ENCODE measurements at places on chromosomes 11 and 22. TPM values are rescaled to one million over a fixed set of nuclear protein-coding genes. Genes with fewer than 3 reads are reported as not detected.

OR9I1 gene
- total RNA-seq = not detected

TRIM49 gene
- not detected for total RNA-seq

BIRC3 gene
- total RNA-seq = 0.06 TPM

ALKBH3 gene
- total RNA-seq = 31.0 TPM

GRCh38 chr22:29541845-29542244 is 11.7 kb downstream of the THOC5 start:
- DNase-seq = no peak
- H3K36me3 ChIP-seq = peaks cover 59% of the 10 kb centered on the region
- no peaks in the 10 kb centered on the region for H3K4me1 ChIP-seq
- no peak overlapping the region for H3K4me3 ChIP-seq

DNA sequence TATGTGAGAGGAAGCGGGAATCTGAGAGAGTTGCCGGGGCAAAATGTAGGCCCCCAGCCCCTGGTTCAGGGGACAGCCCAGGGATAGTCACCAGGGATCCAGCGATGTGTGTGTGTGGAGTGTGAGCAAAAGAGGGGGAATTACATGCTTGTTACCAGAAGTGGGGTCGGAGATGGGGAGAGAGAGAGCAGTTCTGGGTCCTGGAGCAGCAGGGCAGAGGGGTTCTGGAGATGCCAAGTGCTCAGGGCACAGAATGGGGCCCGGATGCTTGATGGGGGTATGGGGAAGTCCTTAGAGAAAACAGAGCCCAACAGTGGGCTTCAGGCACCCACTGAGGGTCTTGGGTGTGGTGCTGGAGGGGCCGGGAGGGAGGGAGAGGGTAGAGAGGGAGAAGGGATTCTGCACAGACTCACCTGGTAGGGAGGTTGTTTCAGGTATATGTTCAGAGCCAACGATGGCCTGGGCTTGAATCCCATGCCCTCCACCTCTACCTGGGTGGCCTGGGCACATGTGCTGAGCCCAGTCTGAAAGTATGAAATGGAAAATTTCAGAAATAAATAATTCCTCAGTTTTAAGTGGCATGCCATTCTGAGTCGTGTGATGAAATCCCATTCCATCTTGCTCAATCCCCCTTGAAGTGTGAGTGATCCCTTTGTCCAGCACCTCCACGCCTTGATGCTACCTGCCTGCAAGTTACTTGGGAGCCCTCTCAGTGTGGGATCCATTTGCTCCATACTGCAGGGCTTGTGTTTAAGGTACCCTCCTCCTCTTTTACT is 12.4 kb downstream of the SMIM38 start:
- H3K4me3 ChIP-seq = no peak overlapping the region
- H3K27me3 ChIP-seq = no peaks in the 10 kb centered on the region
- DNase-seq = peak; percentile 34
- no peaks in the 10 kb centered on the region for H3K36me3 ChIP-seq
- H3K4me1 ChIP-seq = peaks cover 5% of the 10 kb centered on the region

DNA sequence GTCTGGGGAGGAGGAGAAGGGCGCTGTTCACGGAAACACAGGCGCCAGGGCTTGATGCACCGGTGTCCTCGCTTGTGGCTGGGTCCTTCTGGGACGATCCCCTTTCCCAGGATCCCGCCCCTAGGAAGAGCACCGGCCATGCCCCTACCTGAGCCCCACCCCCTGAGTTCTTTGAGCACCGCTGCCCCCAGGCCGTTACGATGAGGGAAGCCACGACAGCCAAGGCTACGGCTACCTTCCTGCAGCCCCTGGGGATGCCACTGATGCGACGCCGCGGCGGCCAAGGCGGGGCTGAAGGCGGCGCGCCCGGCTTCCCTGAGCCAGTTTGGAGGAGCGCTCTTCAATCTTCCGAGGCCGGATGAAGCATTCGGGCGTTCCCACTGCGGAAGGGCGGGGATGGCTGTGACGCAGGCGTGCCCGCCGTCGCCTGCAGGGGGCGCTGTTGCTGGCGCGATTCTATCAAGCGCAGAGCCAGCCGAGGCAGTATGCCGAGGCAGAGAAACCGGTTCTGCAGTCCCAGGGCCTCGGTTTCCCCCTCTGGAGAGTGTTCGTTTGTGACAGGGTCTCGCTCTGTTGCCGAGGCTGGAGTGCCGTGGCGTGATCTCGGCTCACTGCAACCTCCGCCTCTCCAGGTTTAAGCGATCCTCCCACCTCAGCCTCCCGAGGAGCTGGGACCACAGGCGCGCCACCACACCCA is 9.7 kb upstream of the NEFH start:
- peak; percentile 70 for DNase-seq
- H3K36me3 ChIP-seq = no peaks in the 10 kb centered on the region
- H3K27ac ChIP-seq = no peak overlapping the region
- H3K4me3 ChIP-seq = peak overlapping the region; percentile 14
- H3K4me1 ChIP-seq = no peaks in the 10 kb centered on the region

DNA sequence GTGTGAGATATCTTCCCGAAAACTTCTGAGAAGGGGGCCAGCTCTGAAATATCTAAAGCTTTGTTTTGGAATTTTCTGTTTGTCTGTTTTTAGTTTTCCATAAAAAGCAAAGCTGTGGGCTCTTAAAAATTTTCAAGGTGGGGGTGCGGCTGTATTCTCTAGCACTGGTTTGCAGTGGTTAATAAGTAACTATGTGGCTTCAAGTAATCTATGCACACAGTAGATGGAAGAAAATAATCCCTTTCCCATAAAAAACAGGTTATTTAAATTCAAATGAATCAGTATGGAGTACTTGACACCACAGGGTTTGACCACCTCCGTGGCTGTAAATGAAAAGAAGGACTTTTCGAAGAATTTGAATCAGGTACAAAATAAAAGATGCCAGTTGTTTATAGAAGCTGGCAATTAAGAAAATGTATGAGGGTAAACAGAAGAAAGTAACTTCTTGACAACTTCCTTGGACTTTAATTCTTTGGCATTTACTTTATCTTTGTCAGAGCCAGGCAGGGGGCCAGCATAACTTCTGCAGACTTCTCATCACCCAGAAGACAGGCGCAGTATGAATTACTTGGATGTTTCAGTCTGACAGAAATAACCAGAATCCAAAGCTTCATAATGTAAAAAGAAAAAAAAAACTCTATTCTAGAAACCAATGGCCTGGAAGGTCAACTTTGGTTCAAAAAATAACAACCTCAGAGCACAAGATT is 981.0 kb downstream of the DLG2 start:
- H3K27ac ChIP-seq = no peak overlapping the region
- no peak overlapping the region for H3K4me3 ChIP-seq
- DNase-seq = no peak
- H3K36me3 ChIP-seq = no peaks in the 10 kb centered on the region
- H3K4me1 ChIP-seq = no peaks in the 10 kb centered on the region

DNA sequence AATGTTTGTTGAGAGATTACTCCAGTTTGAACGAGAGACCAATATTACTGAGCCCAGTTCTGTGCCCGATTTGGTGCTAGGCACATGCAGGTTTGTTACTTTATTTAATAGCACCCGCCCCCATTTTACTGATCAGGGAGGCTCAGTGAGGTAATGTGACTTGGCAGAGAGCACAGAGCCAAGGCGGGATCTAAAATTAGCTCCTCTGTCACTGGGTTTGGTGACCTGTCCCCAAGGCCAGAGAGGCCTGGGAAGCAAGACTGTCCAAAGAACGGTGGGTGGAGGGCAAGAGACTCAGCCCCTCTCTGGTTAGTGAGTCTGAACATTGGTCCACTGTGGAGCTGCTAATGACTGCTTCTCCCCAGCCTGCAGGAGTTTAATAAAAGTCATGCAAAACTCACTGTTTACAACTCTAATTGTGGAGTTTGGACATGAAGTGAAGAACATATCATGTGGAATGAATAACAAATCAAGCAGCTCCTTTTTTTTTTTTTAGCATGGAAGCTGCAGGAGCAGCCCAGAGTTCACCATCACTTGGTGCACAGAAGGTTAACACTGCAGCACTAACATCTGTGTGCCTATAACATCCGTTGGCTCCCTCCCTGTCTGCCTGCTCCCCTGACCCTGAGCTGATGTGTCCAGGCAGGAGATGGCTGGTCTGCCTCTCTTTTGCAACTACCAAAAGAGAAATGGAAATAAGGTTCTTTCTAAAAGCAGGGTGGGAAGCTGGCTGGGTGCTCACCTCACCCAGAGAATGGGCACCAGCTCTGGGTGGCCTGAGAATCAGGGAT is 39.0 kb downstream of the CSNK2A3 start:
- peak; percentile 21 for DNase-seq
- peaks cover 3% of the 10 kb centered on the region for H3K4me1 ChIP-seq
- no peaks in the 10 kb centered on the region for H3K36me3 ChIP-seq
- H3K27me3 ChIP-seq = peaks cover 63% of the 10 kb centered on the region

- no peak overlapping the region for H3K27ac ChIP-seq
- DNase-seq = peak; percentile 52
- H3K4me1 ChIP-seq = no peaks in the 10 kb centered on the region
- no peak overlapping the region for H3K4me3 ChIP-seq
- no peaks in the 10 kb centered on the region for H3K36me3 ChIP-seq
These were observed 321.0 kb downstream of the NTM start for GRCh38 chr11:131691181-131692041.

GRCh38 chr11:17974246-17974645 is 38.6 kb downstream of the SERGEF start:
- H3K36me3 ChIP-seq = peaks cover 3% of the 10 kb centered on the region
- no peak for DNase-seq
- H3K4me1 ChIP-seq = no peaks in the 10 kb centered on the region
- H3K27ac ChIP-seq = no peak overlapping the region
- H3K4me3 ChIP-seq = no peak overlapping the region

GRCh38 chr11:46370253-46370652 is 11.2 kb upstream of the MDK start:
- no peaks in the 10 kb centered on the region for H3K36me3 ChIP-seq
- no peak overlapping the region for H3K4me3 ChIP-seq

DNA sequence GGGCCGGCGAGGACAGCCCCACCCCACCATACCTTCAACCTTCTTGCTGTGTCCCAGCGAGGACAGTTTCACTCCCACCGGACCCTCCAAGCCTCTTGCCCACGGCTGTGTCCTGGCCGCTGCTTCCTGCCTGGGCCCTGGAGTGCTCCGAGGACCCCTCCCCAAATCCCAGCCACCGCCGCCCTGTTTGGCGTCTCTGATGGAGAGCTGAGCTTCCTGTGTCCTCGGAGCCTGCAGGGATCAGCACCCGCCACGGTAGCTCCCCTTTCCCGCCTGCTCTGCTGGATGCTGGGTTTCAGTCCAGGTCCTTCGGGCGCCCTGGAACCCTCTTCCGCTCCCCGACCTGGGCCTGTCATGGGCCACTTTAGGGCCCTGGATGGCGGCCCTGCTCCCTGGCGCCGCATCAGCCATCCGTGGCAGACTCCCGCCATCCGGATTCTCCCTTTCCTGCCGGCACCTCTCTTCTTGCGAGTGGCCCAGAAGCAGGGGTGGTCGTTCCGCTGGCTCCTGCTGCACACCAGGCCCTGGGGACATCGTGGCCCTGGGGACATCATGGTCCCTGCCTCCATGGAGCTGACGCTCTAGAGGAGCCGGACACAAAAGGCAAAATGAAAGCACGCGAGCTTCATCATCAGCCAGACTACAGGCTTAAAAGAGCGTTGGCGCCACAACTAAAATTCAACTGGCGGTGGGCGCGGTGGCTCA is 34.3 kb upstream of the GAL start:
- no peaks in the 10 kb centered on the region for H3K4me1 ChIP-seq
- H3K27ac ChIP-seq = no peak overlapping the region
- H3K27me3 ChIP-seq = no peaks in the 10 kb centered on the region
- no peak overlapping the region for H3K4me3 ChIP-seq

DNA sequence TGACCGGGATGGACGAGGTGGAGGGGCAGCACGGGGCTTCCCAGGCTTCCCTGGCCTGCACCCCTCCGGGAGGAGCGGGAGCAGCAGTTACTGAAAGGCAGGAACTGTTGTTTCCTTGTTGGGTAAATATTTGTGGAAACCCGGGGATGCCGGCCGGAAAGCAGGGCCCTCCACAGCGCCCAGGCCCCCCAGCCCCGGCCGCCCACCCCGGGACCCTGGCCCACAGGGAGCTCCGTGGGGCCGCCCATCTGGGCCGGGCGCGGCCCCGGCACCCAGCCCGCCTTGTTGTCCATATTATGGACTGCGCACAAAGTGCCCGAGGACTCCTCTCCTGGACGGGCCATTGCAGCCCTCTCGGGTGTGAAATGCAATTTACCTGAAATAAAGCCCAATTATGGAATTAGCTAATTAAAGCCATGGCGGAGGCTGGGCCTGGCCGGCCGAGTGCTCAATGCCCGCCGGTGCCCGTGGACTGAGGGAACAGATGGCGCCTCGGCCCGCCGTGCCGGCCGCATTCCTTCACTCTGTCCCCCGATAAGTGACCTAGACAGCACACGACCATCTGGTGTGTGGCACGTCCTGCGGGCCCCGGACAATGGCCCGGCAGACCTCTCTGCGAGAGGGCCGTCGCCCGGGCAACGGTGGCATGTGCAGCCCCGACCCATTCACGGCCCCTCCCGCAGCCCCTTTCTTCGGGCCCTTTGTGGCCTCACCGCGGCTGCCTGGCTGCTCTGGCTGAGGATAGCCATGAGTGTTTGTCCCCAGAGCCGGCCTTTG is 35.4 kb downstream of the CDKN1C start:
- DNase-seq = no peak
- H3K27ac ChIP-seq = no peak overlapping the region
- H3K4me3 ChIP-seq = no peak overlapping the region
- no peaks in the 10 kb centered on the region for H3K36me3 ChIP-seq
- peaks cover 12% of the 10 kb centered on the region for H3K4me1 ChIP-seq

DNA sequence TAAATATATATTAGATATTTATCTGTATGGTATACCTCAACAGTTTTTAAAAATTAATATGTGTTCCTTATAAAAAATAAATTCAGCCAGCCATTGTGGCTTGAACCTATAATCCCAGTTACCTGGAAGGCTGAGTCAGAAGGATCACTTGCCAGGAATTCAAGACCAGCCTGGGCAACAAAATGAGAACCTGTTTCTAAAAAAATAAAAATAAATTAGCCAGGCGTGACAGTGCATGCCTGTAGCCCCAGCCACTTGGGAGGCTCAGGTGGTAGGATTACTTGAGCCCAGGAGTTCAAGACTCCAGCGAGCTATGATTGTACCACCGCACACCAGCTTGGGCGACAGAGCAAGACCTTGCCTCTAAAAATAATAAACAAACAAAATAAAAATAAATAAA is 54.9 kb downstream of the PHF21A start:
- H3K27ac ChIP-seq = no peak overlapping the region
- no peak for DNase-seq
- H3K36me3 ChIP-seq = peaks cover 8% of the 10 kb centered on the region
- no peak overlapping the region for H3K4me3 ChIP-seq

GRCh38 chr11:12677131-12677530 is 2.9 kb downstream of the TEAD1 start:
- H3K36me3 ChIP-seq = no peaks in the 10 kb centered on the region
- peak; percentile 48 for DNase-seq
- H3K27ac ChIP-seq = peak overlapping the region; percentile 100
- no peaks in the 10 kb centered on the region for H3K27me3 ChIP-seq
- peaks cover 46% of the 10 kb centered on the region for H3K4me1 ChIP-seq
- peak overlapping the region; percentile 93 for H3K4me3 ChIP-seq

Measured in cardiac muscle cell (in vitro differentiated cells and primary cell).